ENCODE measurements at places on chromosomes 3 and 15. TPM values are rescaled to one million over a fixed set of nuclear protein-coding genes. Genes with fewer than 3 reads are reported as not detected.

- H3K27me3 ChIP-seq = no peaks in the 10 kb centered on the region
- H3K4me1 ChIP-seq = no peaks in the 10 kb centered on the region
- H3K4me3 ChIP-seq = no peak overlapping the region
- no peaks in the 10 kb centered on the region for H3K36me3 ChIP-seq
Measured at GRCh38 chr3:125191256-125191655, 21.3 kb downstream of the SLC12A8 start.

The TMEM44 gene
- total RNA-seq = 20.6 TPM

DNA sequence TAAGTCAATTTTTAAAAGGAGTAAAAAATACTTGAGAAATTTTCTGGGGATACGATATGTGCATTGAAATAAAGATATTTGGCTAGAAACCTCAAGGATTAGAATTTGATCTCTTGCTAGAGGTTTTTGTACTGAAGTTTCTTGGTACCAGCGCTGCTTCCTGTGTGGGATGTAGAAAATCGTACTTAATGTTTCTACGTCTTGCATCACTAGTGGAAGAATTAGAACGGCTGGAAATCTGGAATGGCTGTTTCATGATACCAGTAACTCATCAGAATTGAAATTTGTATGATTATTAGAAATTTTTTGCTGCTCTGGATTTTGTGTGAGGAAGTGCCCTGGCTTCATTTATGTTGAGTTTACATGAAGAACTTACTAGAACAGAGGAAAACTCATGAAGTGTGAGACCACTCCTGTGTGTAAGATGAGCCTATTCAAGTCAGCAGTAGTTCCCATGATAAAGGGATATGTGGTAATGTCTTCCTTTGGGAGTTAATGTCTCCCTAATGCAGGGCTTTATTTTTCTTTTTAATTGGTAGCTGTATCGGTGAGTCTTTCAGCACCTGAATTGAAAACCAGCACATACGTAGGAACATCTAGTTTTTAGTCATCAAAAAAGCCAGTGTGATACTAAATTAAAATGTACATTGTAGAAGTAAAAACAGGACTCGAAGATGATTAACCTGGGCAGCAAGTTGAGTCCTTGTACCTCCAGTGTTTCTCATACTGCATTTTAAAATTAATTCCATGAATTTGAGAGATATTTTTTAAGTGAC, 3.2 kb downstream of the KBTBD8 start:
- H3K27ac ChIP-seq = no peak overlapping the region
- no peak overlapping the region for H3K4me3 ChIP-seq
- peaks cover 20% of the 10 kb centered on the region for H3K4me1 ChIP-seq
- no peaks in the 10 kb centered on the region for H3K36me3 ChIP-seq
- DNase-seq = no peak

DNA sequence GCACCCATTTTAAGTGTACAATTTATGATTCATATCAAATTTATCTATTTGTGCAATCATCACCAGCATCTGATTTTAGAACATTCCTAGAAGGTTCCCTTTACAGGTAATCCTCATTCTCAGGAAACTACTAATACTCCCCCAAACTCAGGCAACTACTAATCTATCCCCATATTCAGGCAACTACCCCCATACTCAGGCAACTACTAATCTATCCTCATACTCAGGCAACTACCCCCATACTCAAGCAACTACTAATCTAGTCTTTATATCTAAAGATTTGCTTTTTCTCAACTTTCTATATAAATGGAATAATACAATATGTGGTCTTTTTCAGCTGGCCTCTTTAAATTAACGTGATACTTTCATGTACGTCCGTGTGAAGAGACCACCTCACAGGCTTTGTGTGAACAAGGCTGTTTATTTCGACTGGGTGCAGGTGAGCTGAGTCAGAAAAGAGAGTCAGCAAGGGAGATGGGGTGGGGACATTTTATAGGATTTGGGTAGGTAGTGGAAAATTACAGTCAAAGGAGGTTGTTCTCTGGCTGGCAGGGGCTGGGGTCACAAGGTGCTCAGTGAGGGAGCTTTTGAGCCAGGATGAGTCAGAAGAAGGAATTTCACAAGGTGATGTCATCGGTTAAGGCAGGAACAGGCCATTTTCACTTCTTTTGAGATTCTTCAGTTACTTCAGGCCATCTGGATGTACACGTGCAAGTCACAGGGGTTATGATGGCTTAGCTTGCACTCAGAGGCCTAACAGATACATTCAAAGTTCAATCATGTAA, 1444.5 kb upstream of the CADM2 start:
- H3K4me3 ChIP-seq = no peak overlapping the region
- no peak for DNase-seq
- H3K27me3 ChIP-seq = no peaks in the 10 kb centered on the region
- H3K4me1 ChIP-seq = no peaks in the 10 kb centered on the region
- no peaks in the 10 kb centered on the region for H3K36me3 ChIP-seq

The BFSP2 gene
- total RNA-seq = not detected

The TLR9 gene
- total RNA-seq = 1.5 TPM

GRCh38 chr3:22045882-22046281, 294.9 kb upstream of the ZNF385D start:
- DNase-seq = no peak
- no peaks in the 10 kb centered on the region for H3K27me3 ChIP-seq
- no peaks in the 10 kb centered on the region for H3K4me1 ChIP-seq
- H3K36me3 ChIP-seq = no peaks in the 10 kb centered on the region
- H3K27ac ChIP-seq = no peak overlapping the region
- no peak overlapping the region for H3K4me3 ChIP-seq

DNA sequence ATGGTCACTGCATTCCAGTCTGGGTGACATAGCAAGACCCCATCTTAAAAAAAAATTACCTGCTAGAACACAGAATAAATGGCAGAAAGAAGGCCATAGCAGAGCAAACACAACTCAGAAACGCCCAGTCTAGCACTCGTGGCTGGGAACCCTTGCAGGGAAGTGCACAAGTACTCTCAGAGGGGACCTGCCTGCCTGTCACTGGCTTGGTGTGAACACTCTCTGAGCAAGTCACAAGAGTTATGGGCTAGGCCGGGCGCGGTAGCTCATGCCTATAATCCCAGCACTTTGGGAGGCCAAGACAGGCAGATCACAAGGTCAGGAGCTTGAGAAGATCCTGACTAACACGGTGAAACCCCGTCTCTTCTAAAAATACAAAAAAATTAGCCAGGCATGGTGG, 17.2 kb downstream of the SFMBT1 start:
- H3K27ac ChIP-seq = no peak overlapping the region
- H3K27me3 ChIP-seq = no peaks in the 10 kb centered on the region
- no peaks in the 10 kb centered on the region for H3K4me1 ChIP-seq
- H3K4me3 ChIP-seq = no peak overlapping the region
- no peak for DNase-seq

The MAP1A gene
- 13.4 TPM for total RNA-seq

- peaks cover 28% of the 10 kb centered on the region for H3K36me3 ChIP-seq
- H3K27ac ChIP-seq = no peak overlapping the region
- no peaks in the 10 kb centered on the region for H3K27me3 ChIP-seq
- no peak for DNase-seq
Measured at GRCh38 chr3:31616711-31617110, 84.0 kb downstream of the STT3B start.

- DNase-seq = peak; percentile 67
- H3K27me3 ChIP-seq = no peaks in the 10 kb centered on the region
- H3K4me1 ChIP-seq = peaks cover 56% of the 10 kb centered on the region
- no peaks in the 10 kb centered on the region for H3K36me3 ChIP-seq
- peak overlapping the region; percentile 96 for H3K27ac ChIP-seq
- H3K4me3 ChIP-seq = peak overlapping the region; percentile 82
Measured at GRCh38 chr3:112560721-112561483, 860 bp downstream of the ATG3 start.

DNA sequence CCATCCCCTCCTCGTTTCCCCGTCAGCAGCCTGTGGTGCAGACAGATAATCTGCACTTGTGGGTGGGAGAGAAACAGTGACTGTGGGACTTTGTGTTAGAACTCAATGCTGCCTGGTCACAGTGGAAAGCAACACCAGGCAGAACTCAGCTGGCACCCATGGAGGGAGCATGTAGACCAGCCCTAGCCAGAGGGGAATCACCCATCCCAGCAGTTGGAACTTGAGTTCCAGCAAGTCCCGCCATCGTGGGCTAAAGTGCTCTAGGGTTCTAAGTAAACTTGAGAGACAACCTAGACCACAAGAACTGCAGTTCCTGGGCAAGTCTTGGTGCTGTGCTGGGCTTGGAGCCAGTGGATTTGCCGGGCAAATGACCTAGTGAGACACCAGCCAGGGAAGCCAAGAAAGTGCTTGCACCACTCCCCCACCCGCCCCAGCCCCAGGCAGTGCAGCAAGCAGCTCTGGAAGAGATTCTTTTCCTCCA, 24.4 kb downstream of the ISG20 start:
- no peaks in the 10 kb centered on the region for H3K4me1 ChIP-seq
- H3K36me3 ChIP-seq = no peaks in the 10 kb centered on the region
- no peak for DNase-seq
- H3K4me3 ChIP-seq = no peak overlapping the region
- no peaks in the 10 kb centered on the region for H3K27me3 ChIP-seq

The EPM2AIP1 gene
- 17.4 TPM for total RNA-seq

DNA sequence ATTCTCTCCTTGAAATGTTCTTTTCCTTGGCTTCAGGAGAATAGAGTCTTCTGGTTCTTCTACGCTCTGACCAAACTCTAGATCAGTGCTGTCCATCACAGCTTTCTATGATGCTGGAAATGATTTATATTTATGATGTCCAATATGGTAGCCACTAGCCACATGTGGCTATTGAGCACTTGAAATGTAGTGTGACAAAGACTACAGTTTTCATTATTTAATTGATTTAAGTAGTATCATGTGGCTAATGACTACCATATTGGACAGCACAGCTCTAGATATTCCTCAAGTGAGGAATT, 2.9 kb downstream of the LNP1 start:
- no peak overlapping the region for H3K4me3 ChIP-seq
- no peak for DNase-seq
- H3K36me3 ChIP-seq = no peaks in the 10 kb centered on the region

GRCh38 chr3:164450276-164450905, 627.9 kb downstream of the SI start:
- H3K27ac ChIP-seq = no peak overlapping the region
- no peaks in the 10 kb centered on the region for H3K36me3 ChIP-seq
- DNase-seq = no peak
- no peaks in the 10 kb centered on the region for H3K27me3 ChIP-seq
- no peak overlapping the region for H3K4me3 ChIP-seq

DNA sequence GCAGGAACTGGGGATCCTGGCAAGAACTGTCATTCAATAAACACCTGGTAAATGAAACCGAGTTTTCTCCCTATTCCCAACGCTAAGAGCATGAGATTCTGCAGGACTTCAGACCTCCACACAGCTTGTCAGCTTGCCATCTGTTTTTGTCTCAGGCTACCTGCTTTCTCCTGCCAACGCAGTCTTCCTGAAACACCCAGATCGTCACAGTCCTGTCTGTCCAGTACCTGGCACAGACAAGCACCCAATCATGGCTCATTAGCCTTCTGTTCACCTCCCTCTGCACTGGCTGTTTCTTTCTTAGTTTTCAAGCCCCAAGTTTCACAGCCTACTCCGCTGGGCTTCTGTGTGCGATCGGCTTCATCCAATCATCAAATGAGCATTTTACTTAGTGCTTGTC, 5.0 kb downstream of the SLC12A8 start:
- H3K36me3 ChIP-seq = no peaks in the 10 kb centered on the region
- H3K4me3 ChIP-seq = no peak overlapping the region
- no peaks in the 10 kb centered on the region for H3K4me1 ChIP-seq
- peaks cover 6% of the 10 kb centered on the region for H3K27me3 ChIP-seq
- DNase-seq = no peak

The CCR3 gene
- total RNA-seq = not detected

DNA sequence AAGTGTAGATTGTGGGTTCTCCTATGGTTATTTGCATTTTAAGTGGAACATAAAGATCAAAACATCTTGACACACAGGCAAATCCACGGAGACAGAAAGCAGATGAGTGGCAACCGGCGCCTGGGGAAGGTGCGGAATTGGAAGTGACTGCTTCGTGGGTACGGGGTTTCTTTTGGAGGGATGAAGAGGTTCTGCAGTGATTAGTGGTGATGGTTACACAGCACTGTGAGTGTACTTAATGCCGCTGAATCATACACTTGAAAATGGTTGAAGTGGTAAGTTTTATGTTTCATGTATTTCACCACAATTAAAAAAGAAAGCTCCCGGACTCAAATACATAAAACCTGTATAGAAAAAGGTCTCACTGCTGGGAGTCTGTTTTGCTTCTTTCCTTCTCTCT, 18.5 kb upstream of the VPS33B start:
- no peaks in the 10 kb centered on the region for H3K4me1 ChIP-seq
- DNase-seq = peak; percentile 36
- H3K4me3 ChIP-seq = no peak overlapping the region
- no peaks in the 10 kb centered on the region for H3K36me3 ChIP-seq

DNA sequence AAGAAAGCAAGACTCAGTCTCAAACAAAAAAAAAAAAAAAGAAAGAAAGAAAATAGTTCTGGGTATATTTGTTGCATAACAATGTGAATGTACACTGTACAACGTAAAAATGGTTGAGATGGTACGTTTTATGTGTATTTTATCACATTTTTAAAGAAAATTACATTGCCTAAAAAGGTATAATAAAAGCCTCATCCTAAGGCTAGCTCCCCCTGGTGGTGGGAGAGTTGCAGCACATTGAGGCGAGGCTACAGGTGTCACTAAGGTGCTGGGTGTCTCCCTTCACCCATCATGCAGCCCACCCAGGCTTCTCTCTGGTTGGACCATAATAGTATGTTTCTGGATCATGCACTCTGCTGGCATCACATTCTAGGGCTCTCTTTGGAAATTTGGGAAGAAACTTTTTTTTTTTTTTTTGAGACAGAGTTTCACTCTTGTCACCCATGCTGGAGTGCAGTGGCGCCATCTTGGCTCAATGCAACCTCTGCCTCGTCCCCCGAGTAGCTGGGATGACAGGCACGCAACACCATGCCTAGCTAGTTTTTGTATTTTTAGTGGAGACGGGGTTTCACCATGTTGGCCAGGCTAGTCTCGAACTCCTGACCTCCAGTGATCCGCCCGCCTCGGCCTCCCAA, 12.4 kb upstream of the RAB11A start:
- H3K4me1 ChIP-seq = no peaks in the 10 kb centered on the region
- no peak overlapping the region for H3K27ac ChIP-seq
- peak; percentile 46 for DNase-seq
- no peak overlapping the region for H3K4me3 ChIP-seq
- H3K27me3 ChIP-seq = no peaks in the 10 kb centered on the region

GRCh38 chr3:188417766-188418165, 263.8 kb downstream of the LPP start:
- no peaks in the 10 kb centered on the region for H3K27me3 ChIP-seq
- no peak overlapping the region for H3K4me3 ChIP-seq
- peaks cover 24% of the 10 kb centered on the region for H3K4me1 ChIP-seq
- no peak overlapping the region for H3K27ac ChIP-seq
- no peak for DNase-seq

- H3K36me3 ChIP-seq = no peaks in the 10 kb centered on the region
- no peak overlapping the region for H3K4me3 ChIP-seq
- no peak overlapping the region for H3K27ac ChIP-seq
- H3K4me1 ChIP-seq = no peaks in the 10 kb centered on the region
- DNase-seq = no peak
Measured at GRCh38 chr3:107493134-107493533, 29.6 kb upstream of the BBX start.

DNA sequence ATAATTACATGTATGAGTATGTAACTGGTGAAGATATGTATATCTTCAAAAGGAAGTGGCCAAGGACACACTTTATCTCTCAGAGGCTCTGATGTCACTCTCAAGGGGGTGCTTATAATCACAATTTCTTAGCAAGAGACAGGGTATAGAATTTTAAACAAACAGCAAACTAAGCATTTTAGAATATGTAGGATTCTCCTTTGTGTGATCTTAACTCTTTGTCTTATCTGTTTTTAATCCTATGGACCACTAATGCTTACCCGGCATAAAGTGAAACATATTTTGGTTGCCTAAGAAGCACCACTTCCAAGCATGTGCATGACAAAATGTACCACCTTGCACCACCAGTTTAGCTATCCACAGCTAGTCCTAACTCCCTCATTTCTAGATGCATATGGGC, 8.2 kb upstream of the MBNL1 start:
- H3K4me1 ChIP-seq = peaks cover 49% of the 10 kb centered on the region
- H3K27me3 ChIP-seq = no peaks in the 10 kb centered on the region
- H3K36me3 ChIP-seq = no peaks in the 10 kb centered on the region
- H3K27ac ChIP-seq = no peak overlapping the region

All from left lung (tissue), 14 donors.